Neural progenitor cell (in vitro differentiated cells): ENCODE measurements at places on chromosomes 3 and 15. TPM values are rescaled to one million over a fixed set of nuclear protein-coding genes. Genes with fewer than 3 reads are reported as not detected.

DNA sequence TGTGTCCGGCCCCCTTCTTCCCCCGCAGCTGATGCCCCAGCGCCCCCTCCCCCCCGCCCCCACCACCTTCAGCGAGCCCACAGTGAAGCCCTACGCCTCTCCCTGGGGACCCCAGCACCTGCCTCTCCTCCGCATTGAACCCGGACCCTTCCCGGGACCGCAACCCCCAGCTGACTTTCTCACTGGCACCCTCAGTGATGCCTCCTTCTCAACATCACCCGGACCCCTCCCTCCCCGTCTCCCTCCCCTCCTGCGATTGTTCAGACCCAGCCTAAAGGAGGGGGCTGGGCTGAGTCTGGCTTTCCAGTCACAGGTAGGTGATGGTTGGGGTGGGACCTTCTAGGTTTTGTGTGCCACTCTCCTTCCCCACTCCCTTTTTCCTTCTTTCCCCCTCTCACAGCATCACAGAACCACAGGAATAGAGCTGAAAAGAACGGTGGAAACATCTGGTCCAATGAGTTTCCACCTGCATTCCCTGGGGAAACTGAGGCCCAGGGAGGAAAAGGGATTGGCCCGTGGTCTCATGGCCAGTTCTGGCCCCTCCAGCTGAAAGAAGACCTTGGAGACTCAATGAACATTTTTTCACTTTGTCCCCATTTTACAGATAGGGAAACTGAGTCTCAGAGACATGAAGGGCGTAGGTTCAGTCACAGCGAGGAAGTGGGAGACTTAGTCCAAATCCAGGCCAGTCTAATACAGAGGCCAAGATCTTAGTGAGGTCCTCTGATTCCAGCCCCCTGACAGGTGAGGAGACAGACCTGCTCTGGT lies 828 bp downstream of the CAND2 start:
- DNase-seq: no peak

NANOGP8 gene
- 1.5 TPM in 1 of 2 replicates, not detected in the other for total RNA-seq

DNA sequence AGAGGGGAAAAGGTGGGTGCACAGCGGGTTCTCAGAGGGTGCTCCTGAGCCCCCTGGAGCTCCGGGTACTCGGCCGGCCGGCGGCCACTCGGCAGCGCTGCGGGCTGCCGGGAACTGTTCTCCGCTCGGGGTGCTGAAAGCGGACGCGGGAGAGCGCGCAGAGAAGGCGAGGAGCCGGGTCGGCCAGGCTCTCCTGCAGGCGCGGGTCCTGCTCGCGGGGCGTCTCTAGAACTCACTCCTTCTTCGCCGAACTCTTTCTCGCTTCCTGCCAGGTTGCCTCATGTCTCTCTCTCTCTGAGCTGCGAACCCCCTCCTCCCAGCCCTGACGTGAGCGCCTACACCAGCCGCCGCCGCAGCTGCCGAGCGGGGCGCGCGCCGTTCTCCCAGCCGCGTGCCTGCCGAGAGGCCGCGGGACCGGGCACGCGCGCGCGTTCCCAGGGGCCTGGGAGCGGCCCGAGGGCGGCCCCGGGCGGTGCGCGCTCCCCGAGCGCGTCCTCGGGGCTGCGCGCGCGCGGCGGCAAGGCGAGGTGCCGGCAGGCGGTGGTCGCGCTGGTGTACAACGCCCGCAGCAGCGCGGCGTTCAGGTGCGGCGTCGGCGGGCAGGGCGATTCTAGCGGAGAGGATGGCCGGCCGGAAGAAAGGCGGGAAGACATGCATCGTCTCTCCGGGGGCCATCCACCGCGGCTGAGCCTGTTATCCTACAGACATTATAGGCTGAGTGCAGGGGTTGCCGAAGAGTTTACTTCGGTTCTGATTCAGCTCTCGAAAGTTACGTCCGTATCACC lies at the start of gene PEX5L:
TSS of gene PEX5L (minus strand) at position 267 of the 785 bp plus-strand sequence. CDS start 338 bp downstream, outside the sequence.
- peak; percentile 94 for DNase-seq

- no peak for DNase-seq
Observed at GRCh38 chr15:62491642-62492041, 326.6 kb upstream of the C2CD4B start.

DNA sequence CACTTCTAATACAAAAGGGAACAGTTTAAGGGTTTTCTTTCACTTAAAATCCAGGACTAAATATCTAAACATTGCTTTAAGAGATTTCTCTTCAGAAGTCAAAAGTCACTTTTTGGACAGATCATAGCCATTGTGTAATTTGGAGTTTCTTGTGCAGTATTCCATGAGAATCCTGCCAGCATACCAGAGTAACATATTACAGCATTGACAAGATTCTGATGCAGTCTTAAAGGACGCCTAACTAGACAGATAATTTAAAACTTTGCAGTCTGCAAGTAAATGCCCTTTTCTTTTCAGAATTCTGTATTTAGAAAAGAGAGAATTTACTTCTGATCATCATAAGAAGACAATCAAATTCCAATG lies 17.5 kb upstream of the IGSF10 start:
- DNase-seq: no peak

- DNase-seq: no peak
Observed at GRCh38 chr3:63972987-63973386, 50.3 kb downstream of the PSMD6 start.

DNA sequence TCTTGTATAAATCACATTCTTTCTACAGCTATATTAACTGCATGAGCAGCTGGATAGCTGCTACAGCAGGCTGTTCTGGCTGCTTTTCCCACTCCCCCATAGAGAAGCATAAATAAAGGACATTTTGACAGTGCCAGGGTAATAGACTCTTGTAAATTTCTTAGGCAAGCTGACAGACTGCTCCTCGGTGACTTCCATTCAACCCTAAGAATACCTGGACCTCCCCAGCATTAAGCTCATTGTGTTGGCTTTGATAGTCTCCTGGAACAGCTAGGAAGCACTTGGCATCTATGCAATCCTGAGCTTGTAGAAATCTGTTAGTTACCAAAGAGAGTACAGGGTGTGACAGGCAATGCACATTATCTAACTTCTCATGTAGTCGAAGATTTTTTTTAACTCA lies 475.4 kb downstream of the AGBL1 start:
- DNase-seq: no peak

PP2D1 gene
- not detected in 2 replicates for total RNA-seq

- peak; percentile 34 for DNase-seq
Observed at GRCh38 chr3:134904776-134905646, 110.0 kb downstream of the EPHB1 start.

DUOXA2 gene
- not detected in 2 replicates for total RNA-seq

GRCh38 chr15:80379693-80380092 lies 24.5 kb upstream of the ARNT2 start:
- no peak for DNase-seq

DNA sequence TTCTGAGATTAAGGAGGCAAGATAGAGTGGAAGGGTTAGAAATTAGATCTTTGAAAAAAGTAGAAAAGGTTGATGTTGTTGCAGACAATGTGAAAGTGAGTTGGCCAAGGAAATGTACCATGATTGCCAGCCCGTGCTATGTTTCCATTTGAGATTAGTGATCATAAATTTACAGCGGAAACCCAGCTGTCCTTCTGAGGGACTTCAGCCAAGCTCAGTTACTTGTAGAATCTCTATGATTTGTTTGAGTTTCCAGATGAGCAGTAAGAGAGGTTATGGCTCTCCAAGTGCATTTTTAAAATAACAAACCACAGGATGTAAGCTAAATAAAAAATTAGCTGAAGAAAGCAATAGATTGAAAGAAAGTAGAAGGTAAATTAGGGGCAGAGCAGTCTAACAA lies 54.2 kb upstream of the RBMS3 start:
- DNase-seq: no peak

DNA sequence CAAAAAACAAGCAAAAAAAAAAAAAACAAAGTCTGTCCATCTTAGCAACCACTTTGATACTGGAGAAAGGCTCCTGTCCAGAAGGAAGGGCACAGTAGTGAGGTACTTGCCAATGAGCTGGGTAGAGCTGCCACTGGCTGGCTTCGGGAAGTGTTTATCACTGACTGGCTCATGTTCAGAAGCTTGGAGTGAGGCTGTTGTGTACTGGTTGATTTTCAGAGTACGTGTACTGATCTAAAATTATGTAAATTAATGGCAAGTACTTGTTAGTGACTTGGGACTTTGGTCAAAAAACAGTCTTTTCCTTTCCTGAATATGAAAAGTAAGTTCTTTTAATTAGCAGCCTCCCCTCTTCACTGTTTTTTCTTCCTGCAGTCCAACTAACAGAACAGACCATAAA lies 979 bp upstream of the ZNF621 start:
- peak; percentile 4 for DNase-seq

GOLGA6L7 gene
- not detected in 2 replicates for total RNA-seq

TRPM1 gene
- not detected in 2 replicates for total RNA-seq

CEP97 gene
- total RNA-seq: 38.2 and 46.1 TPM in 2 replicates

STRC gene
- 0.09 and 1.7 TPM in 2 replicates for total RNA-seq

GRCh38 chr3:116445990-116446389 lies 703 bp upstream of the LSAMP start:
- no peak for DNase-seq

- no peak for DNase-seq
Observed at GRCh38 chr3:115989684-115990421, 366.5 kb downstream of the GAP43 start.

- DNase-seq: no peak
Observed at GRCh38 chr15:59587085-59587826, 24.3 kb upstream of the GCNT3 start.

DNA sequence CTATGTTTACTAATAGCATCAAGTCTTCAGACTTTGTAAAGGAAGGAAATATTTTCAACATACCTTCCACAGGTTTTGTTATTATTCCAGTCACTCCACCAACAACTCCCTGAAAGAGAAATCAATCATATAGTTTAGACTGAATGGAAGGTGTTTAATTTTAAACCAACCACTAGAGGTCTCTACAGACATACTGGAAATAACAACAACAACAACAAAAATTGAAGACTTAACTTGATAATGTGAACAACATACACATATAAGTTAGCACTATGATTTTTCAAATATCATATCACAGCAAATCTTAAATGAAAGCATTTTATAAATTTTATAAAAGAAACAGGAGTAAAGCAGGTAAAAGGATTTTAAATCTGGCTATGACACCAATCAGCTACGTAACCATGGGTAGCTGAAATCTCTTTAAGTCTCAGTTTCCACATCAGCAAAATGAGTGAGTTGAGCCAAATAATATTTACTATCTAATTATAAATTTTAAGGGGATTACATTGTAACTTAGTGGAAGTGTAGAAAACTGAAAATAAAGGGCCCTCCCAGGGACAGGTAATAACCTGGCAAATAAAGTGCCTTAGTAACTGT lies 188.2 kb downstream of the VPS13C start:
- peak; percentile 15 for DNase-seq

DNA sequence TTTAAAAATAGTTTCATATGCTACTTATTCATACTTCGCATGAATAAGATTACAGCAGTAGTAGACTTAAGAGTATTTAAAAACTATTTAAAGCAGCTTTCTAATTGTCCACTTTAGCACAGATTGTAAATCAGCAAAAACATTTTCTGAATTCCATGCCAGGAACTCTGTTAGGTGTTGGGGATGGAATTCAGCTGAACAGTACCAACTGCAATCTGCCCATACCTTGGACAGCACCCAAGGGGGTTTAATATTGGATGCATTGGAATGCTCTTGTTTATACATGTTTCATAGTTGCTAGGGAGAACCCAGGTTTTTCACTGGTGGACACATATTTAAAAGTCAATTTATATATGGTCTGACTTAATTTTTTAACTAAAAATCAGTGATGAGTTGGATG lies 74.8 kb downstream of the PPM1L start:
- DNase-seq: no peak

DNA sequence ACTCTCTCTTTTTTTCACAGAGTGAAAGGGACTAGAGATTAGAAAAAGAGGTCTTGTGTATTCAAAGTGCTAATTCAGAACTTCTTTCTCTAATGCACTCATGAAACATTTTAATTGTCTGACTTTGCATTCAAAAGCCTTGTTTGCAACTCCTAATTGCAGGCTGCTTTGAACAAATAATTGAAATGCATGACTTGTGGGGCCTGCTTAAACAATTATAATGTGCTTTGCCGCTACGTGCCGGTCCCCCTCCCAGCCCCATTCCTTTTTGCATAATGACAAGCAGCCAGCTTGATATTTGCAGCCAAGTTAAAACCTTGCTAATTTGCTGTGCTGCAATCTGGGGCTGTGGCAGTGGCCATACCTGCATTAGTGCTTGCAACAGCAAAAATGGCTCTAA lies 114.5 kb downstream of the FOXB1 start:
- DNase-seq: peak; percentile 79
